Vagina (tissue), 2 donors: ENCODE measurements at places on chromosomes 5 and 9.

DNA sequence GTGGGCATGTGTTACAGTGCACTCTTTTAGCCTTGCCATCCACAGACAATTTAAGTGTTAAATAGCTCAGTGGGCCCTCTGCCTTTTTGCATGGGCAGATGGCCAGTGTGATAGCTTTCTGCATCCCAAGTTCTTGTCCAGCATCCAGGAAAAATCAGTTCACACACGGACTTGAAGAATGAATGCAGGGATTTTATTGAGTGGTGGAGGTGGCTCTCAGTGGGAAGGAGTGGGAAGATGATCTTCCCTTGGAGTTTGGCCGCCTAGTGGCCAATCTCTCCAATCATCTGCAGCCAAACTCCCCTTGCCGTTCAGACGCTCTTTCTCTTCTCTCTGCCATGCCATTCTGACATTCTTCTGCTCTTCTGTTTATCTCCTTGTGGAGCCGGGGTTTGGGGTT lies 322.4 kb upstream of the GRAMD2B start:
- DNase-seq, result no peak

- peak; percentile 67 for DNase-seq
These were observed 96.7 kb downstream of the PAX5 start for GRCh38 chr9:36937346-36937745.

- no peak for DNase-seq
These were observed 215.2 kb downstream of the HSPA4 start for GRCh38 chr5:133266966-133267365.

GRCh38 chr9:83403527-83404238 lies 134.5 kb downstream of the FRMD3 start:
- DNase-seq, result no peak

DNA sequence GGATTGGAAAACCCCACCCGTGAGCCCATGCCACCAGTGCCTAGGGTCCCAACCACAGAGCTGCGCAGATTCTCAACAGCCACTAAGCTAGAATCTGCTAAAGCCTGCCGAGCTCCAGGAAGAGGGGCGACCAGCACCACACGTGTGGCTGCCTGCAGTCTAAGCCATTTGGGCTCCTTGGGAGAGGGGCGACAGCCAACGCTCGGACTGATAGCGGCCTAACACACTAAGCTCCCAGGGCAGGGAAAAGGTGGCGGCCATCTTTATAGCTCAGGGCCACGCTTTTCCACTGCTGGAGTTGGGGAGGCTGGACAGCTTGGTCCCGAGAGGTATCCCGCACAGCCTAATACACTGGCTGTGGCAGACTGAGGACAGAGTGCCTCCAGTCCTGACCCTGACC lies 631.8 kb downstream of the CETN3 start:
- DNase-seq, result no peak

GRCh38 chr9:5631026-5631425 lies 2.1 kb downstream of the RIC1 start:
- DNase-seq, result no peak

DNA sequence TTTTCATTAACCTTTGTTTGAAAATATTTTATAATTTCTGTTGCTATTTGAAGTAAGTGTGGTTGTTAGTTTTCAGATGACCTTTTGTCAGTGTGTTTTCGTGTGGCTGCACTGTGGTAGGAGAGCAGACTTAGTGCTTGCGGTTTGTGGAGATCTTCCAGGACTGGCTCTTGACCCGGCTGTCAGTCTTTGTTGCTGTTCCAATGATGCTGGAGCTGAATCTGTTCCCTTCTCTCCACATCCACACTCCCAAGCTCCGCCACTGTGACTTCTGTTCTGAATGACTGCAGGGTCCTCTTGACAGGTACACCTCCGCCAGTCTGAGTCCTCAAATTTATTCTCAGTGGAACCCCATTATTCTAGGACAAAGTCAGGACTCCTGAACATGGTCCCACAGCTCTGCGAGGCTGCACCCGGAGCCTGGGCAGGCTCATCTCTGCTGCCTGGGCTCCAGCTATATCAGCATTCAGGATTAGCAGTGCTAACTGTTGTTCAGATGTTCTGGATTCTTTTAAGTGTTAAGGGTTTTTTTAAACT lies 126.0 kb downstream of the WNK2 start:
- DNase-seq, result no peak

DNA sequence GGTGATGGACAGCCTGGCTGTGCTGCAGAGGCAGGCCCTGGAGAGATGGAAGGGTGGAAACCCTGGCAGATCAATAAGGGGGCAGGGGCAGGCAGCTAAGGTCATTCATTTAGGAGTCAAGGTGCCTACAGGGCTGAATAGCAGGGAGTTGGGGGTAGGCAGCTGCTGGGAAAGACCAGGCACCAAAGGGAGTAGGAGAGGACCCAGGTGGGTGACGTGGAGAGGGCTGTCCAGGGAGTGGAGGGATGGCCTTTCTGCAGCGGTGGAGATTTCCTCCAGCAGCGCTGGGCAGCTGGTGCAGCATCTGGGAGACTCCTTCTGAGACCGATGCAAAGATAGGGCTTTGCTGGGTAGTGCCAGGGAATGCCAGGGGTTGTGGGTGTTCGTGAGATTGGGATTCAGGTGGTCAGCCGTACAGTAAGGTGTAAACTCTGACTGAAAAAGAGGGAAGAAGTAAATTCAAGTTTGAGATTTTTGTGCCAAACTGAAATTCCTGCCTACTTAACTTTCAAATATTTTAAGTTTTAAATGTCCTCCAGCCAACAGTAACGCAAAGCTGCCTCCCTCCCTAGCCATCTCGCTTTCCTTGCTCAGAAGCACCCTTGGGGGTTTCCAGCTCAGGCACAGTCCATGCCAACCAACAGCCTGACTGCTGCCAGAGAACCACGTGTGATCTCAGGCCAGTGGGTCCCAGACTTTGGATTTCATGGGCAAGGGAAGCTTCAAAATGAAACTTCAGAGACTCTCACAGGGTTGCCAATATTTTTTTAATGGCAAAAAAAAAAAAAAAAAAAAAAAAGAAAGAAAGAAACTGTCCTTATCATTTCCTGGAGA lies 18.6 kb upstream of the ANGPTL2 start:
- no peak for DNase-seq

DNA sequence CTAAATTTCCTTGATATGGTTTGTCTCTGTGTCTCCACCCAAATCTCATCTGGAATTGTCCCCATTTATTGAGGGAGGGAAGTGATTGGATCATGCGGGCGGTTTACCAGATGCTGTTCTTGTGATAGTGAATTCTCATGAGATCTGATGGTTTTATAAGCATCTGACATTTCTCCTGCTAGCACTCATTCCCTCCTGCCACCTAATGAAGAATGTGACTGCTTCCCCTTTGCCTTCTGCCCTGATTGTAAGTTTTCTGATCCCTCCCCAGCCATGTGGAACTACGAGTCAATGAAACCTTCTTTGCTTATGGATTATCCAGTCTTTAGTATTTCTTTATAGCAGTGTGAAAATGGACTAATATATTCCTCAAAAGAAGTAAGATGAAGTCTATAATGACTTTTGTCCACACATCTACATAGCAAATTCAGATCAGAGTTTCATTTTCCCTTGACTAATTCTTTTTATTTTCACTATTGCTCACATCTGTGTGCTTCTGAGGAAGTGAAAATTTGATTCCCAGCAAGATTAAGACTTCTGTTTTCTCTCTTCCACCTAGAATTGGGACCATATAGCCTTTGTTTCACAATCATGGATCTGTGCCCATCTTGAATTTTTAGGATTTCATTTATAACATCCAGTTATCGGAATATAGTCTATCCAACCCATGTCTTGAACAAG lies 393.5 kb downstream of the DMAC1 start:
- DNase-seq, result no peak

- no peak for DNase-seq
These were observed 74.7 kb downstream of the TEK start for GRCh38 chr9:27183701-27184100.

DNA sequence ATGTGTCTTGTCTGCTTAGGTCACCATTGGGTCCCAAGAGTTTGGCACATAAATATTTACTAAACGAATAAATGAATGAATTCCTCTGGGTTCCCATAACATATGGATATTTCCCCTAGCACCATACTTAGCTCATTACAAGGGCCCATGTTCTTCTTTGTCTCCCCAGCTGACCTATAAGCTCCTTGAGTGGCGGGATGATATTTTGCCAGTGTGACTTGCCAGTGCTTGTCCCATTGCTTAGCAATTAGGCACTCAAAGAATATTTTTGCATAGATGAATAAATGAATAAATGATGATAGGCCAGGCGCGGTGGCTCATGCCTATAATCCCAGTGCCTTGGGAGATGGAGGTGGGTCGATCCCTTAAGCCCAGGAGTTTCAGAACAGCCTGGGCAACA lies 16.9 kb upstream of the CTNNA1 start:
- DNase-seq, result no peak

- DNase-seq, result no peak
These were observed 119.6 kb downstream of the SEMA6A start for GRCh38 chr5:116455061-116455460.

DNA sequence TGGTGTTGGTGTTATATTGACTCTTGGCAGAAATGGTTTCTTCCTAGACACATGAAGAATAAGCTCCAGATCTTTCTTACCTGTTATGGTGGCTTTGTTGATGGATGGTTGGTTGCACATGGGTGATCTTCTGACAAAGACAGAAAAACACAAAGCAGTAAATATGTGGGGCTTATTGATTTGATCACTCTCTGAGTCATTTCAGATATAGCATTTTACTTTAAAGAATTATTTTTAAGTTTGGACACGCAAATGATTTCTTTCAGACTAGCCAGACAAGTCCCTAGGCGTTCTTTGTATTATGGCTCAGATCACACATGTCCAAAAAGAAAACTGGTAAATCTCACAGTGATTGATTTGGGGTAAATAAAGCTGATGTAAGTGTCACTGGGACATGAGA lies 597.6 kb downstream of the RAB3C start:
- DNase-seq, result no peak

- DNase-seq, result no peak
These were observed 70.3 kb upstream of the EQTN start for GRCh38 chr9:27367175-27367798.

DNA sequence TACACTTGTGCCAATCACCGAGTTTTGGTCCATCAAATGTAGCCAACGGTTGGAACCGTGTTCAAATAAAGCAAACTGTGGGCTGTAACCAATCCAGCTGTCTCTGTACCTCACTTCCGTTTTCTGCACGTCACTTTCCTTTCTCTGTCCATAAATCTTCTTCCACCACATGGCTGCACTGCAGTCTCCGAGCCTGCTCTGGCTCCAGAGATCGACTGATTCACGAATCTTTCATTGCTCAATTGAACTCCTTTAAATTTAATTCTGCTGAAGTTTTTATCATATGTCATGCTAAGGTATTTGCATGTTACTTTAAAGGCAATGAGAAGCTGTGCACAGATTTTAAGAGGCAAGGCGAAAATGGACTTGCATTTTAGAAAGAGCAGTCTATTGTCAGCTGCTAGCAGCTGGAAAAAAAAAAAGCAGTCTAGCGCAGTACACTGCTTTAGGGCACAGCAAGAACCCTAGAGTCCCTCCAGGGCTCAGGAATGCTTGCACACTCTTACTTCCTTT lies 13.2 kb downstream of the TTC39B start:
- DNase-seq, result no peak

GRCh38 chr9:94768766-94769165 lies 42.3 kb downstream of the AOPEP start:
- DNase-seq, result no peak

DNA sequence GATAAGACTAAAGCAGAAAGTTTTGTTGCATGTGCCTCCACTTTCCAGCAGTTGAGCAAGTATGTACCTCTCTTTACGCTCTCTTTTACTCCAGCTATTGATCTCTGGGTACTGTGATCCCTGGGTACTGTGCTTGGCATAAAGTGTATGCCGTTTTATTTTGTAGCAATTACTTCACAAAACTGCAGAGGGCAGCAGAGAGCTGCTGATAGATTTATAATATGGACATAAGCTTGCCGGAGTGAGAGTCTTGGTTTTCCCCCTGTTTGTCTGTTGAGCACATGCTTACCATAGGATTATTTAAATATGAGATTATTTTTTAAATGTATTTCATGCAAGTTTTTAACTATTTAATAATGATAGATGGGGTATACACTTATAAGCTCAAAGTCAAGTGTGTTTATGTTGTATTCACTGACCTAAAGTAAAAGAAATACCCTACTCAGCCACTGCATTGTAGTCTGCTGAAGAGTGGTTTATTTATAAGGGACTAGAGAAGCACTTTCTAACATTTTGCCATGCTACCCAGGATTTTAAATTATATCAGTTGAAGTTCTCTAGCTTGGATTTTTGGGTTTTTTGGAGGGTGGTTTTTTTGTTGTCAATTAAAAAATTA lies 13.0 kb downstream of the TTC1 start:
- no peak for DNase-seq

GRCh38 chr5:142896325-142897007 lies 126.3 kb downstream of the ARHGAP26 start:
- no peak for DNase-seq

GRCh38 chr5:161344234-161344633 lies 202.3 kb downstream of the GABRB2 start:
- DNase-seq, result no peak

DNA sequence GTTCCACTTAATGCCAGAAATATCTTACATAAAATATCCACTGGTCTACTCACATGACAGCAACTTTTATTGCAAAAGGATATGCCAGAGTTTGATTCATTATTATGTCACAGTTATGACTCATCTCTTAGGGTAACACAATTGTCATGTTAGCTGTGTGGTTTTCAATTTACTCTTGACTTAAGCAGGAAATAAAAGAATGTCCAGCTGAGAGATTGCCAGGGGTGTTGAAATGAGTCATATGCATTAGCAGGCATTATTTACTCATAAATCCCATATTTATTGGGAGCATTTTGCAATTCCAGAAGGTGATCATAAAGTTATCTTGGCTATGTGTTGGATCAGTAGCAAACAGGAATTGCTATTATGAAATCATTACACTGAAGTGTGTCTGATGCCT lies 1164.6 kb upstream of the CDH18 start:
- no peak for DNase-seq

- DNase-seq, result peak; percentile 70
These were observed 481.6 kb downstream of the SPATA31A7 start for GRCh38 chr9:61671276-61671973.

- DNase-seq, result no peak
These were observed 2.4 kb upstream of the TNPO1 start for GRCh38 chr5:72814104-72814503.

DNA sequence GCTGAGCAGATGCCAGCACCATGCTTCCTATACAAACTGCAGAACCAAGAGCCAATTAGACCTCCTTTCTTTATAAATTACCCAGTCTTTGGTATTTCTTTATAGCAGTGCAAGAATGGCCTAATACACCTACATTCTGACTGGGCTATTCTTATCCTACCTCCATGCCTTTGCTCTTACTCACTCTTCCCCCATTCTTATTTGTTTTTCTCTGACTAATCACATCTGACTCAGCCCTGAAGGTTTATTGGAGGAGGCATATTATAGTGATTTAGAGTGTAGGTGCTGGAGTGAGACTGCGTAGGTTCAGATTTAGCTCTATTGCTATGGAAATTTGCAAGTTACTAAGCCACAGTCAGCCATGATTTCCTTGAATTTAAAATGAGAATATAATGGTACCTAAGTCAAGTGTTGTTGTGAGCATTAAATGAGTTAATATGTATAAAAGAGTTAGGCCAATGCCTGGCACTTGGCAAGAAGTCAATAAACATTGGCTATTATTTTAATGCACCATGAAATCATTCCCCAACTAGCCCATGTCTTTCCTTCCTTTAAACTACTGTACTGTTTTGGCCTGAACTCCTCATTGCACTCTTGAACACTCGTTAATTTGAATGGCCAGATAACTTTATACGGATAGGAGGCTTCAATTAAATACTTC lies 531.2 kb upstream of the ZNF608 start:
- DNase-seq, result no peak

- DNase-seq, result peak; percentile 91
These were observed 8.8 kb upstream of the LCP2 start for GRCh38 chr5:170306381-170306831.
